ENCODE measurements at places on chromosomes 12 and 14. TPM values are rescaled to one million over a fixed set of nuclear protein-coding genes. Genes with fewer than 3 reads are reported as not detected.

Gene SETD3
- 89.9 TPM for total RNA-seq

Gene OASL
- total RNA-seq = 0.32 TPM

Gene RBP5
- 2.9 TPM for total RNA-seq

Gene PLEKHG3
- 30.3 TPM for total RNA-seq

Gene OR4E2
- not detected for total RNA-seq

Gene RDH16
- 0.48 TPM for total RNA-seq

Gene HHIPL1
- 1.3 TPM for total RNA-seq

Gene SYCP3
- total RNA-seq = 0.16 TPM

DNA sequence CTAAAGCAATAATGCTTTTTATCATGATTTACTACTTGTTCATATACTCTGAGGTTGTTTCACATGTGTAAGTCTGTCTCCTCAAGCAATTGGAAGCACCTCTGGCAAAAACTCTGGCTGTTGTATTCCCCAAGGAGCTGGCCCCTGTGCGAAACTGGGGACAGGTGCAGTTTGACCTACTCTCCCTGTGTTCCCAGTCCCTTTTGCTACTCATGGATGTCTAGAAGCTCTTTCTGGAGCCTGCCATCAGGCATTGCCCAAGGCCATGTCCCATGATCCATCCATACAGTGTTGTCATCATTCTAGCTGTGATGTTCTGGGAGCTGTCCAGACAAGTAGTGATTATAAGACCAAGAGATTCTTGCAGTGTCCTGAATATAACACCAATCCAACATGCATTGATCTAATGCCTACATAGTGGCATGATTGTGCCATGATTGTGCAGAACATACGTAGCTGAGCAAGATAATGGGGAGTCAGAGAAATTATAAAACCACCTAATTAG lies 14.9 kb downstream of the AKAP6 start:
- no peak overlapping the region for H3K27ac ChIP-seq
- H3K4me1 ChIP-seq = no peaks in the 10 kb centered on the region
- H3K36me3 ChIP-seq = no peaks in the 10 kb centered on the region
- H3K27me3 ChIP-seq = no peaks in the 10 kb centered on the region

GRCh38 chr12:6667559-6668210 lies 4.8 kb upstream of the ING4 start:
- no peaks in the 10 kb centered on the region for H3K27me3 ChIP-seq
- no peak for DNase-seq
- H3K4me1 ChIP-seq = no peaks in the 10 kb centered on the region

GRCh38 chr14:104151566-104152245 lies 13.3 kb downstream of the KIF26A start:
- H3K36me3 ChIP-seq = no peaks in the 10 kb centered on the region
- no peak overlapping the region for H3K4me3 ChIP-seq
- H3K27ac ChIP-seq = no peak overlapping the region

DNA sequence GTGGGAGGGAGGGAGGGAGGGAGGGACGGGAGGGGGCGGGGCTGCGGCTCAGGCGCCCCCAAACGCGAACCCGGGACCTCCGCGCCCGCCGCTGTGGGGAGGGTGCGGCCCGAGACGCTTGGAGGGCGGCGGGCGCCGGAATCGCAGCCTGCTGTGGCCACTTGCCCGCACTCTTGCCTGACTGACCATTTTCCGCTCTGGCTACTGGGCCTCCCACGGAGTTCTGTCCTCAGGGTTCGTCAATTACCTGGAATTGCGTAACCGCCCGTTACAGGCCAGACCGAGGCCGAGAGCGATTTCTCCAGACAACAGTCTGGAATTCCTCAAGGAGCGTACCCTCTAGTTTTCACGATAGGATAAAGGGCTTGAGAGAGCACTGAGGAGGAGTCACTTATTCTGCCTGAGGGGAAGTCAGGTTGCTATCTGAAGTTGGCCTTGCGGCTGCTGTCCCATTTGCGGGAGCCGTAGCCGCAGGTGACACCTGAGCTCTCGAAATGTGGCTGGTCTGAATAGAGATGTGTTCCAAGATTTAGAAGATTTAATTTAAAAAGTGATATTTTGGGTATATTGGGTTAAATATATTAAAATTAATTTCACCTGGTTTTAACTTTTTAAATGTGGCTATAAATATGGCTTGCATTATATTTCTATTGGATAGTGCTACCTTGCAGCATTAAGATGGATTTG lies 446 bp upstream of the ZNF641 start:
- H3K4me3 ChIP-seq = peak overlapping the region; percentile 95
- no peaks in the 10 kb centered on the region for H3K36me3 ChIP-seq
- no peaks in the 10 kb centered on the region for H3K27me3 ChIP-seq
- H3K4me1 ChIP-seq = peaks cover 3% of the 10 kb centered on the region

- H3K4me3 ChIP-seq = no peak overlapping the region
- no peak for DNase-seq
- no peaks in the 10 kb centered on the region for H3K4me1 ChIP-seq
- no peaks in the 10 kb centered on the region for H3K36me3 ChIP-seq
- no peak overlapping the region for H3K27ac ChIP-seq
- no peaks in the 10 kb centered on the region for H3K27me3 ChIP-seq
These were observed 71.9 kb downstream of the CRACR2A start for GRCh38 chr12:3680919-3681594.

DNA sequence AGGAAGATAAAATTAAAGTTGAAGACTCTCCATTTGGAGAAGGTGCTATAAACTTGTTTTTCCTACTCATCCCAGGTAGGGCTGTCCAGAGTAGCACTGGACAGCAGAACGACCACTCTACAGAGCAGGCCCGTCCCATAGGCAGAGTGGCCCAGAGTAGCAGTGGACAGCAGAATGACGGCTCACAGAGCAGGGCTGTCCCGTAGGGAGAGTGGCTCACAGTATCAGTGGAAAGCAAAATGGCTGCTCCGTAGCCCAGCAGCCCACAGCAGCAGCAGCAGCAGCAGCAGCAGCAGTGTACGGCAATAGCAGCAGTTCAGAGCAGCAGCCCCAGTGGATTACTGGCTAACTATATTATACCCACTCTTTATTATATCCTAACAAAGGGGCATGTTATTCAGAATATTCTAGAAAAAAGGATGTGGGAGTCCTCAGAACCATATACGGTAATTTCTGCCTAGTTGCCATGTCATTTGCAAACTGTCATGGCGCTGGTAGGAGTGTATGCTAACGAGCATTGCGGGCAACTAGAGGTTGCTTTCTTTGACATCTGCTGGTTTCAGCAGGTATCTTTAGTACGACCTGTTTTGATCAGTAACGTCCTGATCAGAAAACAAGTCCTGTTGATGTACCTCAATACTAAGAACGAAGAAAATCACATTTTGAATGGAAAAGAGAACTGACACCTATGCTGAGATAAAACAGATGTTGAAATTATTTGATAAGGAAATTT lies 567.3 kb downstream of the SLC16A7 start:
- H3K27me3 ChIP-seq = no peaks in the 10 kb centered on the region
- no peaks in the 10 kb centered on the region for H3K36me3 ChIP-seq
- H3K4me3 ChIP-seq = no peak overlapping the region
- no peaks in the 10 kb centered on the region for H3K4me1 ChIP-seq
- no peak for DNase-seq
- H3K27ac ChIP-seq = no peak overlapping the region

GRCh38 chr14:63951429-63951828 lies 98.6 kb downstream of the SYNE2 start:
- no peak overlapping the region for H3K4me3 ChIP-seq
- no peaks in the 10 kb centered on the region for H3K27me3 ChIP-seq
- DNase-seq = no peak
- H3K4me1 ChIP-seq = no peaks in the 10 kb centered on the region
- peaks cover 7% of the 10 kb centered on the region for H3K36me3 ChIP-seq
- H3K27ac ChIP-seq = no peak overlapping the region

GRCh38 chr12:122688291-122688690 lies 14.9 kb downstream of the HCAR2 start:
- no peak overlapping the region for H3K4me3 ChIP-seq
- no peak for DNase-seq
- H3K27ac ChIP-seq = no peak overlapping the region

GRCh38 chr12:68036642-68037041 lies 47.4 kb downstream of the IFNG-AS1 start:
- H3K27me3 ChIP-seq = no peaks in the 10 kb centered on the region
- DNase-seq = no peak
- H3K27ac ChIP-seq = no peak overlapping the region
- no peak overlapping the region for H3K4me3 ChIP-seq

DNA sequence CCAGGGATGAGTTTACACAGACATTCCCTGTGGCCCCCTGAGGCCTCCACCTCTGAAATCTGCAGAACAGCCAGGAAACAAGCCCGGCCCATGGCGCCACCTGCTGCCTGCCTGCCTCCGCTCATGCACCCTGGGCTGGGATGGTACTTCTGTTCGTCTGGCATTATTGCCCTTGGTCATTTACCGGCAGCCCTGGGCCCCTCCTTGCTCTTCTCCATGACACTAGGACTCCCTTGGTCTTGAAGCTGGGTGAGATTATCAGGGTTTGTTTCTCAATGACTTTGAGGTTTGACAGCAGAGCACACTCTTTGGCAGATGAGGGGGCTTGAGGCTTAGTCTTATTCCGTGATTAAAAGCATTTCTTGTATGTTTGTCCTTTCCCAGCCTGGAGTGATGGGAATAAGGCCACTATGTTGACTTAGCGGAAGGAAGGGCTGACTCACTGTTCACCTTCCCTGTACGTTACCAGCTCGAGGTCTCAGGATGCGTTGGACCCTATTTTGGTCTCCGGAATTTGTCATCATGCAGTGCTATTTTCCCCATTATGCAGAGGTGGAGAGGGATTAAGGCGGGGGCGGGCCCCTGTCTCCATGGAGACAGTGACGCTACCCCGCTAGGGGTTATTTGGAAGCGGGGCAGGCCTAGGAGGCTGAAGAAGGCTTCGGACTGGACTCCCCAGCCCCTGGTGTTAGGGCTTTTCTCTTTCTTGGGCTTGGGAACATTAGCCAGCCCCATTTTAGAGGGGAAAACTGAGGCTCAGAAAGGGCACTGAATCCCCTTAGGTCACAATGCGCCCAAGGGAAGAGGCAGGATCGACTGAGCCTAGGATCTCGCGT lies 706 bp upstream of the PEX5 start:
- H3K4me1 ChIP-seq = peaks cover 5% of the 10 kb centered on the region
- no peaks in the 10 kb centered on the region for H3K27me3 ChIP-seq

- no peaks in the 10 kb centered on the region for H3K36me3 ChIP-seq
- no peak for DNase-seq
- H3K4me1 ChIP-seq = no peaks in the 10 kb centered on the region
- no peak overlapping the region for H3K4me3 ChIP-seq
- H3K27me3 ChIP-seq = no peaks in the 10 kb centered on the region
These were observed 201.2 kb downstream of the DPF3 start for GRCh38 chr14:72692696-72693095.

GRCh38 chr14:61813096-61813606 lies 50.9 kb downstream of the SNAPC1 start:
- no peak for DNase-seq
- H3K4me1 ChIP-seq = peaks cover 3% of the 10 kb centered on the region
- H3K27me3 ChIP-seq = no peaks in the 10 kb centered on the region
- peak overlapping the region; percentile 42 for H3K4me3 ChIP-seq
- H3K27ac ChIP-seq = no peak overlapping the region
- no peaks in the 10 kb centered on the region for H3K36me3 ChIP-seq

- H3K27ac ChIP-seq = no peak overlapping the region
- no peaks in the 10 kb centered on the region for H3K36me3 ChIP-seq
- no peaks in the 10 kb centered on the region for H3K4me1 ChIP-seq
- no peak for DNase-seq
- no peaks in the 10 kb centered on the region for H3K27me3 ChIP-seq
These were observed 38.4 kb downstream of the RTL1 start for GRCh38 chr14:100864960-100865681.

DNA sequence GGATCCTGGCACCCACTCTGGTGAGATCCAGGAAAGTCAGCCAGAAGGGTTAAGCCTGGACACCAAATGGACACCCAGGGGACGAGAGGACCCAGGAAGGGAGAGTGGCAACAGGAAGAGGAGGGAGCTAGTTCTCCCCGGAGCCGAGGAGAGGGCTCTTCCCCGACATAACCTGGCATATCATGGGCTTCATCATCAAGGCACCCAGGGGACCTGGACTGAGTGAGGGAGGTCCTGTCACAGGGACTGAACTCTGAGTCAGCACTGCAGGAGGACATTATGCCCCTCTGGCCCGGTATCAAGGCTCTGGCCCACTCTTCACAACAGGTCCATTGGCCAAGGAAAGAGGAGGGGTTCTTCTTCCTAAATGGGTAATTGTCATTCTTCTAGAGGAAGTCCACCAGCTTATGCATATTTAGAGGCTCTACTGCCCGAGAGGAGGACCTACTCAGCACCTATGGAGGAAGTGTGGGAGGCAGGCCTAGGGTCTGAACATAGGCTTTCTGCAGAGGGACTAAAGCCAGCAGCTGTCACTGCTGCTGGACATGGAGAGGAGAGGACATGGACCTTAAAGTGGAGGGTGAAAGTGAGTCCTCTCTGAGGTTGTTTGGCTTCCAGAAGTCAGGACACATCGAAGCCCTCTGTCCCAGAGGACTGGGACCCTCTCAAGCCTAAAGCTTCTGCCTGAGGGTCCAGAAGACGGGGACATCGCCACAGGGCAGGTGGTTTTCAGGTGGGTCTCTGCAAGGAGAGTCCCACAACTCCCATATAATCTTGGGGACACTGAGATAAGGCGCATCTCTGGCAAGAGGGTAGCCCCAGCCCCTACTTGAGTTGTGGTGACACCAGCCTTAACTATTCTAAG lies 18.6 kb downstream of the ISCA2 start:
- H3K36me3 ChIP-seq = no peaks in the 10 kb centered on the region
- no peak overlapping the region for H3K4me3 ChIP-seq
- no peaks in the 10 kb centered on the region for H3K27me3 ChIP-seq
- peaks cover 8% of the 10 kb centered on the region for H3K4me1 ChIP-seq
- H3K27ac ChIP-seq = peak overlapping the region; percentile 94
- no peak for DNase-seq
